ENCODE measurements at places on chromosomes 6 and 20.

- no peak for DNase-seq
Observed at GRCh38 chr6:159941286-159942113, 27.4 kb upstream of the IGF2R start.

DNA sequence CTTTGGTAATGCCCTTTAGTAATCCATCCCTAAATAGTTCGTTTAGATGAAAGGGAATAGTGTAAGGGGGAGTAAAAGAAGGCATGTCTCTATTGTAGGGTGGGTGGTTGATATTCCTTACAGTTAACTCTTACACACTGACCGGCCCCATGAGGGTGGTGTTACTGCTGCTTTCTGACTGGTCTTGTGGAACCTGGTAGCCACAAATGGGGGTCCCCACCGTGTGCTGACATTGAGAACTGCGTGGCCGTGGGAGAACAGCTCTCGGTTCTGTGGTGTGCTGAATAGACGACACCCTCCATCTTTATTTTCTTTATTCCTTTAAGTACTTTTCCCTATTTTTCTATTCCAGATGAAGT is 19.3 kb downstream of the MRAP2 start:
- no peak for DNase-seq

- no peak for DNase-seq
Observed at GRCh38 chr20:44803383-44803941, 6.9 kb downstream of the RIMS4 start.

- DNase-seq = no peak
Observed at GRCh38 chr20:46484954-46485353, 28.4 kb downstream of the ZNF334 start.

DNA sequence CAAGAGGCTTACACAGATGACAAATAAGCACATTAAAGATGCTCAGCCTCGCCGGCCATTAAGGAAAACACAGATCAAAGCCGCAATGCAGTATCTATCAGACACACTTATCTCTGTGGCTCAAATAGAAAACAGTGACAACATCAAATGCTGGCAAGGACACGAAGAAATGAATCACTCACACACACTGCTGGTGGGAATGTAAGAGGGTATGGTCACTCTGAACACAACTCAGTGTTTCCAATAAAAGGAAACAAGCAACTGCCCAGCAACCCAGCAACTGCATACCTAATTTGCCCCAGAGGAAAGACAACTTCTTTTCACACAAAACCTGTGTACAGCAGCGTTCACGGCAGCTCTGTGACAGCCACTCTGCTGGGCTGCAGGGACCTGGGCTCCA is 155.8 kb downstream of the WDR27 start:
- no peak for DNase-seq

GRCh38 chr20:24206995-24207394 is 218.4 kb upstream of the GGTLC1 start:
- DNase-seq = no peak

- no peak for DNase-seq
Observed at GRCh38 chr20:4613718-4614620, 107.7 kb upstream of the PRND start.

GRCh38 chr6:167090171-167090570 is 32.7 kb upstream of the CCR6 start:
- DNase-seq = no peak

- no peak for DNase-seq
Observed at GRCh38 chr6:30747902-30748769, 3.8 kb upstream of the IER3 start.

DNA sequence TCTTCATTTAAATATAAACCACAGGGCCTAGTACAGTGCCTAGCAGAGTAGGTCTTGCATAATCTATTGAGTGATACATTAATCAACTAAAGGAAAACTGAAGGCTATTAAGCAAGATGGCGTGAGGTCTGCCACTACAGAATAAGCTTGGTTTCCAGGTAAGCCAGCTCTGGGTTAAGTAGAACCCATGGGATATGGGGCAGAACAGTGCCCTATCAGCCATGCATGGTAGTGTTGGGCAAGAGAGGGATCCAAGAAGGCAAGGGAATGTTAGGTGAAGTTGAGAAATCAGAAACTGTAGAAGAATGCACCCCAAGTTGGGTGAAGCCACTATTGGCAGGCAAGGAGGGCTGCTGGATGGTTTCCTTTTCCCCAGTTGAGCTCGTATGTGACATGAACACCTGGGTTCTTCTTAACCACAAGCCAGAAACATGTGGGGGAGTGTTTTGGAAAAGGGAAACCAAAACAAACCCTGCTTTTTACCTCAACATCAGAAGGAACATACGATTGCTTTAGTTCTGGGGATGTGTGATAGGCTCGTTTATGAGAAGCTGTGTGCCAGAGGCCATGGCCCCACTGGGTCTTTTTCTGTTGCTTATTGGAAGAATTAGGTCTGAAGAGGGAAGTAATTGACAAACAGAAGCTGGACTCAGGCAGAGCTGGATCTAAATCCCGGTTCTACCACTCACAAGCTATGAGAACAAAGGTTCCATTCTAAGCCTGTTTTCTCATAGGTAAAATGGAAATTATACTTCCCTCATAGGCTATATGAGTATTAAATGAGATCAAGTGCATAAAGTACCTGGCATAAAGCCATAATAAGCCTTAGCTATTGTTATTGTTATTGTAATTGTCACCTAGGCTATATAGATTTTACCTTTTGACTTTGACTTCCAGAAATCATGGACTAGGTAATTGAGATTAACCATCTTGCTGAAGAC is 33.5 kb downstream of the NEDD9 start:
- no peak for DNase-seq

DNA sequence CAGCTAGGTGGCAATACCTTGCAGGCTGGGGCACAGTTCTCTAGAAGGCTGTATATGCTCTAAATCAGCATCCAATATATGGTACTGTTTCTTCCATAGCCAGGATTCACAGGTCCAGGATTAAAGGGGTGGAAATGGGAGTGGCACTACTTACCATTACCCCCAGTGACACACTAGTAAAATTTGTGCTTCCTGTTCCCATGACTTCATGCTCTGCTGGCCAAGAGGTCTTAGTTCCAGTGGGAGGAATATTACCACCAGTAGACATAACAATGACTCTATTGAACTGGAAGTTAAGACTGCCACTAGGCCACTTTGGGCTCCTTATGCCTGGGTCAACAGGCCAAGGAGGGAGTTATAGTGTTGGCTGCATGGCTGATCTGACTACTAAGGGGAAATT is 174.3 kb upstream of the TNFAIP3 start:
- DNase-seq = no peak

GRCh38 chr6:155406801-155407200 is 48.8 kb downstream of the NOX3 start:
- DNase-seq = no peak

DNA sequence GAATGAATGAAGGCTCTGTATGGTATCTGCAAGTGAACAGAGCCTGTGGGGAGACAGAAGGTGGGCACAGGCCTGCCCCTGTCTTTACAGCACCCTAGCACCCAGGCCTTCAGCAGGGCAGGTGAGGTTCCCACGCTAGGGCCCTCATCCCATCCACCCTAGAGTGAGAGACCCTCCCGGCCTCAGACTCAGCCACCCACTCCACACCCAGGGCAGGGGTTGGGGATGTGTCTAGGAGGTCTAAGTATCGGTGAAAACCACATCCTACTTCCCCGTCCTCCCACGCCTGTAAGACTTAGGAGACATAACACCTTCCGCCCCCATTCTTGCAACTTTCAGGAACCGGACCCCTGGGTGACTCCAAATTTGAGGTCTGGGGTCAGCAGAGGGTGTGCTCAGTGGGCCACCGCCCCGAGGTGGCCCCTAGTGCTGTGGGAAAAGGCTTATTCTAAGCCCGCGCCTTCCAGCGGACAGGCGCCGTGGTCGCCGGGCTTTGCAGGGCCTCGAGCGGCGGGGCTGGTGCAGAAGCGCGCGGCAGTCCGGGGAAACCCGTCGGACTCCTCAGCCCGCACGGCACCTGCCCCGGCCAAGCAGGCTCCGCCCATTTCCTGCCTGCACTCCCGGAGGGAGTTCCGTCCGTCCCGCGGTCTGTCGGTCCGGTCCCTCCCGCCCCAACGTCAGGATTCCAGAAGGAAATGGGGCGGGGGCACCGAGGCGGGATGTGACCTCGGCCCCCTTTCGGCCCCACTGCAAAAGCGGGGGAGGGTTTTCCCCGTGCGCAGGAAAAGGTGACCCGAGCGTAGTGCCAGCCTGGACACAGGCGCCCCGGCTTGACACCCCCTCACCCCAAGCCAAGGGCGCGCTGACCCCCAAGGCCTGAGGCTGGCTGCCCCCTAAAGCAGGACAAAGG is 868 bp downstream of the SAMD10 start:
- no peak for DNase-seq

- DNase-seq = no peak
Observed at GRCh38 chr6:524803-525202, 132.1 kb downstream of the HUS1B start.

- no peak for DNase-seq
Observed at GRCh38 chr6:144722925-144723324, 437.8 kb downstream of the UTRN start.

DNA sequence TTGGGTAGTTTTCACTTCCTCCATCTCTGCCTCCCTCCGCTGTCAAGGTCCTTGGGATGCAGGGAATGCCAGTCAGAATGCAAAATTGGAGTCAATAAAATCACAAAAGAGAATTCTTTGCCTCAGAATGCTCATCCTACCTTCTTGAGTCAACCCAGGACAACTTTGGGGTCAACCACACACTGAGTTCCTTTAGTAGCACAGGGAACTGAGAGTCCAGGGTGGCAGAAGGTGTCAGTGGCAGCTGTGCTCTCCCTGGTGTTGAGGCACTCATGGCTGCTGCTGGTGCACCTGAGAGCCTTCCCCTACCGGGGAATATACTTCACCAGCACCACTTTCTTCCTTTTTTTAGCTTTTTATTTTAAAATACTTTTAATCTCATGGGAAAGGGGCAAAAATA is 829 bp upstream of the NOTCH4 start:
- DNase-seq = no peak

- no peak for DNase-seq
Observed at GRCh38 chr6:136411453-136412354, 122.1 kb upstream of the BCLAF1 start.

GRCh38 chr6:38311201-38311600 is 328.5 kb downstream of the BTBD9 start:
- no peak for DNase-seq

GRCh38 chr20:11178946-11179654 is 505.3 kb upstream of the JAG1 start:
- no peak for DNase-seq

- DNase-seq = no peak
Observed at GRCh38 chr6:134014588-134015137, 37.8 kb downstream of the SLC2A12 start.

GRCh38 chr6:107129370-107129925 is 14.1 kb upstream of the BEND3 start:
- DNase-seq = no peak

GRCh38 chr6:22362361-22362760 is 65.5 kb upstream of the PRL start:
- no peak for DNase-seq

DNA sequence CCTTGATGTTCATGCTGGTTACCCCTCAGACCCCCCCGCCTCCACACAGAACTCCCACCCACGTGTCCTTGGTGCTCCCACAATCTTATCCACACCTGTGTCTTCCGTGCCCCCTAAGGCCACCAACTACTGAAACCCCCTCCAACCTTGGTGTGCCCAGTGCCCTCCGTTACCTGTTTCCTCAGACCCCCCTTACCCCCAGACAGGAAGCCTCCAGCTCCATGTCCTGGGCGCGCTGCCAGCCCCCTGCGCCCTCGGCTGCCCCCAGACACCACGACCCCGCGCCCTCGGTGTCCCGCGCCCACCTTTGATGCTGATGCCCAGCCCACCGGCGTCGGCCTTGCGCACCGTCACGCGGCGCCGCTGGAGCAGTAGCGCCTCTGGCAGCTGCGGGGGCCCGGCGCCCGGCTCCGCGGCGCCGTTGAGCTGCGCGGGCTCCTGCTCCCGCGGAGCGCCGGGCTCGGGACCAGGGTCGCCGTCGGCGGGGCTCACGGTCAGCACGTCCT is 504 bp downstream of the SNTA1 start:
- no peak for DNase-seq

- DNase-seq = no peak
Observed at GRCh38 chr20:38435555-38435939, 419 bp upstream of the SNHG17 start.

- DNase-seq = no peak
Observed at GRCh38 chr6:25297039-25297441, 17.9 kb downstream of the CARMIL1 start.

DNA sequence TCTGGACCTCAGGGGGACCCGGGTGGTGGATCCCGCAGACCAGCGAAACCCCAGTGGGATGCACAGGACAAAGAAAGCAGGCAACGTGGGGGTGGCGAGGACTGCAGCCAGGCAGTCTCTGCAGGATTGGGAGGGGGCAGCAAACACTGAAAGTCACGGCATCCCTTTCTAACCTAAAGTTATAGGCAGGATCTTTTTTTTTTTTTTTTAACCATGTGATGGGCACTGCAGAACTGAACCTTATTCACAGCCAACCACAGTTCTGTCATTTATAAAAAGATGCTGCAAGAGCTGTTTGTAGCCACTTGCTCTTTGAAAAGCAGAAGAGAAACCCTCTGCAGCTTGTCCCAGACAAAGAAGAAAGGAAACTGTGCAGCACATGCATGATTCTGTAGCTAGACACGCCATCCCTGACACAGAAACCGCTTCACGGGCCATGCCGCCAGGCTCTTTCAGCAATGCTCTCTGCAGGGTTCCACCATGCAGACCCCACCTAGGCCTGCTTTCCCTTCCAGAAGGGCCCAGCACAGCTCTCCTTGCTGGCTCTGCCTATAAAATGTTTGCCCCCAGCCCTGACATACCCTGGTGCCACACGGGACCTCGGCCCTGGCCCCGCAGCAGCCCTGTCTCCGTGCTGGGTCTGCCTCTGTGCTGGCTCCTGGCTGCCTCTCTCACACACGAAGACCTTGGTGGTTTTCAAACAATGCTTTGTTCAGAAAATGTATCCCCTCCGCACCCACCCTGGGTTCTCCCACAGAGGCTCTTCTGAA is 70.8 kb downstream of the PYGB start:
- DNase-seq = no peak

DNA sequence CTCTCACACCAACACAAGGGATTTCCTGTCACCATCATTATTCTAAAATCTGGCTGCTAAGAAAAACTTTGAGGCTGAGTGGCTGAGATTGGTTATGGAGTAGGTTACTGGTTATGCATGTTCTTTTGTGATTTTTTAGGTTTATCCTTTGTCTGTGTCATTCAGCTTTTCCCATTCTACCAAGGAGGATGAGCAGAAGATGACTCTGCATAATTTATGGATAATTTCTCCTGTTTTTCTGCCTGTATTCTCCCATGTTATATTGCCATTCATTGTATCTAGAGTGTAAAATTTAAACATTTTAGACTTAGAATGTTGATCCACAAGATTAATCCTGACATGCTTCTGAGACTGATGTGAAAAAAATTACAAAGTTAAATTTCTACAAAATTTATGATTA is 67.8 kb downstream of the SOBP start:
- no peak for DNase-seq

Measured in GM04503 (cell line).